Esophagus squamous epithelium (tissue), 5 donors: ENCODE measurements at places on chromosomes 11 and 22.

- no peak for DNase-seq
These were observed 11.5 kb upstream of the OR10A5 start for GRCh38 chr11:6834021-6834420.

GRCh38 chr22:49247194-49247924 lies 580.3 kb downstream of the BRD1 start:
- DNase-seq, result no peak

GRCh38 chr11:101445761-101446160 lies 138.0 kb downstream of the TRPC6 start:
- DNase-seq, result no peak

- no peak for DNase-seq
These were observed 32.5 kb downstream of the NADSYN1 start for GRCh38 chr11:71485466-71485865.
